ENCODE measurements at places on chromosomes 1 and 21. TPM values are rescaled to one million over a fixed set of nuclear protein-coding genes. Genes with fewer than 3 reads are reported as not detected.
A peak's percentile ranks its signal among the peaks of the same experiment; 100 is the strongest.

- no peak for DNase-seq
Observed at GRCh38 chr21:45467221-45467779, 62.3 kb downstream of the COL18A1 start.

GRCh38 chr1:180863158-180863775 is 49.4 kb upstream of the KIAA1614 start:
- peak; percentile 46 for DNase-seq

GRCh38 chr1:148372731-148373130 is 110.4 kb downstream of the PPIAL4G start:
- no peak for DNase-seq

- no peak for DNase-seq
Observed at GRCh38 chr1:219279017-219279770, 105.5 kb downstream of the LYPLAL1 start.

- DNase-seq = peak; percentile 23
Observed at GRCh38 chr1:231161667-231162296, at the start of gene TRIM67. Gene TRIM67 (plus strand): TSS chr1:231162058. CDS start chr1:231162970, 912 bp downstream.

DNA sequence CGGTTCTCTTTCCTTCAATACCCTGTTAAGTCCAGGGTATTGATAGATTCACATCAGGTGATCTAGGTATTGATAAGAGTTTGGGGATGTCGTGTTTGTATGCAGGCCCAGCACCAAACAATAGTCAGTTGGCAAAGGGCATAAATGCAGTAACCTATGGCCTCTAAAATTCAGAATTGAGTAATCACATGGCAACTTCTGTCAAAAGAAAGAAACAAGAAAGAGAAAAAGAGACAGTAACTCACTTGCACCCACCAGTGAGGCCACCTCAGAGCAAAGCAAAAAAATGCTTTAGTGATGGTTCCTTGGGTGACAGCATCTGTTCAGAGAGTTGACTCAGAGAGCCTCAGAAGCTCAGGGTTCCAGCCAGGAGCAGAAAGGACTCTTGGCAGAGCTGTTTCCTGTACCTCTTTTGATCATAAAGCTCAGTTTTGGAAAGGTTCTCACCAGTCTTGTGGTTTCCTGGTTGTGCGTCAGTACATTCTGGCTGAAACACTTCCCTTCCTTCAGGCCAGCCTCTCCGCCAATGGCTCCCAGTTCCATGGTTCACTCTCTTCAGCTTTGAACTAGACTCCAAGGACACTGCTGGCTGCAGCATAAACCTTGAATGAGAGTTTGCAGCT is 70.1 kb upstream of the GORAB start:
- DNase-seq = peak; percentile 75

The ZBTB8A gene
- polyA plus RNA-seq = 10.5 TPM

- DNase-seq = no peak
Observed at GRCh38 chr1:106831511-106831910, 225.0 kb upstream of the PRMT6 start.

DNA sequence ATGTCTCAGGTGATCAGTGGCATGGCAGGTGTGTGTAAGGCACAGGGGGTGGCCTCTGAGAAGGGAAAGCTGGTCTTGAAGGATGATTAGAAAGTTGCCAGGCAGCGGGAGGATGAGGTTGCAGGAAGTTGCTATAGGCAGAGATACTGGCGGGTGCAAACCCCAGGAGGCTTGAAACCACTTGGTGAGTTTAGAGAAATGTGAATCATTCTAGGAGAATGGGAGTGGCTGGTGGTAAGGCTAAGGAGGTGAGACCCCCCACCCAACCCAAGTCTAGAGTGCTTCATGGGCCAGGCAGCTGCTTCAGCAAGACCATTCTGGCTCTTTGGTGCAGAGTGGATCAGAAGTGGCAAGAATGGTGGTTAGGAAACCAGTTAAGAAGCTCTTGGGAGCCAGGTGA is 9.0 kb downstream of the SH2D2A start:
- no peak for DNase-seq

DNA sequence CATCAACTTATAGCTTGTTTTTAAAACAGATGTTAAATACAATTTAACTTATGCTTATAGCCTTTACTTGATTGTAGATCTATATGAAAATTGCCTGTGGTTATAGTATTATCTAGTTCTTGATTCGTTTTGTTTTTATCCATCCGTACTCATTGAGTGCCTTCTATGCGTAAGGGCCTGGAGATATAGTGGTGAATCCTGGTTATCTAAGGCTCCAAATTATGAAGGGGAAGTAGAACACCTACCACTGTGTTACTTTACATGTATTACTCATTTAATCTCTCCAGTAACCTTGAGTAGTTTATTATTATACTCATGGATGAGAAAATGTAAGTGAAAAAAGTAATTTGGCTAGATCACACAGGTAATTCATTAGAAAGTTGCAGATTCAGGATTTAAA is 121.8 kb downstream of the OSBPL9 start:
- DNase-seq = no peak

The SHE gene
- 9.9 TPM for polyA plus RNA-seq

- DNase-seq = no peak
Observed at GRCh38 chr1:167473761-167474160, 44.6 kb downstream of the CD247 start.

All from hindlimb muscle (tissue), 1 donor.